Stimulated activated CD4-positive, alpha-beta T cell treated with anti-CD3 and anti-CD28 coated beads, Interleukin-12 subunit alpha, Interleukin-12 subunit beta, amount 100 ng/mL, for 48 hours (primary cell): ENCODE measurements at places on chromosomes 6 and 20.

GRCh38 chr20:5065879-5066383, 53.8 kb downstream of the PCNA start:
- DNase-seq: no peak

DNA sequence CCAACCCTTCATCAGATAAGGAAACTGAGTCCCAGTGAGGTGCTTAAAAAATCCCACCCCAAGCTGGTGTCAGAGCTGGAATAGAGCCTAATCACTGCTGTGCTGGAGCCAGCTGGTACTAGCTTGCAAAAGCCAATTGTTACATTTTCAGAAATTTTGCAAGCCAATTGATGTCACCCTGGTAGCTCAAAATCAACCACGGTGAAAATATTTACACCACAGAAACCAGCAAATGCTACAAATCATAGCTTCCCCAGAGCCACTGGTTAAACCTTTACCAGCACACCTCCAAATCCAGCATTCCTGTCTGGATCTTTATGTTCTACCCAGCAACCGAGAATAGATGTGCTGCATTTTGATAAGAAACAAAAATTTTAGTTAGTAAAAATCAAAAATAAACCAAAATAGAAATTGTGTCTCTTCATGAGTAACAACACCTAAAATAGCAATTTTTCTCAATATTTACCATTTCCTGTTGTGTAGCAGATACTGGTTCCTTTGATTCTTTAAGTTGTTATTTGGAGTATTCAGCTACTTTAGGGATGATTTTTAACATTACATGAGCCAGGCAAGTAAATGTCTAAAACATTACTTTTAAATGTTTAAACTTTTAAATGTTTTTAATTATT, 7.2 kb upstream of the LCA5 start:
- no peak for DNase-seq

- no peak for DNase-seq
These were observed 41.5 kb upstream of the FAM184A start for GRCh38 chr6:119119989-119120388.

GRCh38 chr6:122286512-122286911, 112.9 kb upstream of the HSF2 start:
- no peak for DNase-seq

DNA sequence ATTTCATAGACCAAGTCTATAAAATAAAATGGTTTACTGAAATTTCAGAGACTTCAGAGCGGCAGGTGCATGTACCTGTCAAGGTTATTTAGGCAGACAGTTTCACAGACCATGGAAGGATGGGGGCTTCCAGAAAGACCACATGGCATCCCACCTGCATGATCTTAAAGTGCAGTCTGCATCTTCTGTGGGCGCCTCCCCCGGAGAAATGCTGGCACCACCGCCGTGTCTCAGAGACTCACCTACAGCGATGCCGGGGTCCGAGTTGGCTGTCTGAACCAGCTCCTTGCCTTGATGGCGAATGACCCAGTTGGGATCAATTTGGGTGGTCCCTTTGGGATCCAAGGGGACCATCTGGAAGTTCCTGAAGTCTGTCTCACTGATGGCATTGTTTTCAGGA, 30.6 kb downstream of the THBS2 start:
- DNase-seq: no peak

GRCh38 chr20:46402331-46402811, 4.0 kb downstream of the ELMO2 start:
- DNase-seq: no peak

- DNase-seq: no peak
These were observed 351.7 kb downstream of the CDC5L start for GRCh38 chr6:44739181-44739580.

DNA sequence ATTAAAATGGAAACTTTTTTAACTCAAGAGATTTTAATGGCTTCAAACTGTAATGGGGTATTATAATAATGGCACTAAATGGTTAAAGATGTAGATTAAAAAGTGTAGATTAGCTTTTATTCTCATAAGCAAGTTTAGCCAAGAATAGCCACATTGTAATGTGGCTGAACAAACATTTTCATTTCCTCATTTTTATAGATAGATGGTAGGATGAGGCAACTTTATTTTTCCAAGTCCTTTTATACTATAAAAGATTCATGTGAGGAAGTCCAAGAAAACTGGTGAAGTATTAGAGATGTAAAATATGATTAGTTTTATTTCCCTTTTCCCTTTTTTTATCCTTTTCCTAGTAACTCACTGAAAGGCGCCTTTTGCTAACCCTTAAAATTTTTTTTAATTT, 88.8 kb downstream of the ATRN start:
- no peak for DNase-seq

DNA sequence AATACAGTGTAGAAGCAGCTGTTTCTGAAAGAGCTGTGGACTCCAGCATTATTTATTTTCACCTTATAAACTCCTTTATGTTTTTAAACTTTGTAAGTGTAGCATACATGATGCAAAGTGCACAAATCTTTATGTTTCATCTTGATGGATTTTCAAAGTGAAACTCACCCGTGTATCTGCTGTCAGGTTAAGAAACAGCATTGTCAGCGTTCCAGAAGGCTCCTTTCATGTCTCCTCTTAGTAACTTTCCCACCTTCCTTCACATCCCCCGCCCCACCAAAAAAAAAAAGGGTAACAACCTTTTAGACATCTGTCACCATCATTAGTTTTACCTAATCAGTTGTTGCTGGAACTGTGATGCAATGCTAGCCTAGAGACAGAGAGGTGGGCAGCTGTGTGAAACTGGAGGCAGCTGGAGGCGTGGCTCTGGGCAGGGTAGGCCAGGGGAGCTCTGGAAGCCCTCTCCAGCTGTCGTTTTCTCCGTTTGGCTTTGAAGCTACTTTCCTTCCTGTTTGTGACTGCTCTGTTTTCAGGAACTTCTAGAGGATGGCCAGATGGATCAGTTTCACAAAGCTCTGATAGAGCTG, 7.2 kb downstream of the ACTR5 start:
- no peak for DNase-seq

DNA sequence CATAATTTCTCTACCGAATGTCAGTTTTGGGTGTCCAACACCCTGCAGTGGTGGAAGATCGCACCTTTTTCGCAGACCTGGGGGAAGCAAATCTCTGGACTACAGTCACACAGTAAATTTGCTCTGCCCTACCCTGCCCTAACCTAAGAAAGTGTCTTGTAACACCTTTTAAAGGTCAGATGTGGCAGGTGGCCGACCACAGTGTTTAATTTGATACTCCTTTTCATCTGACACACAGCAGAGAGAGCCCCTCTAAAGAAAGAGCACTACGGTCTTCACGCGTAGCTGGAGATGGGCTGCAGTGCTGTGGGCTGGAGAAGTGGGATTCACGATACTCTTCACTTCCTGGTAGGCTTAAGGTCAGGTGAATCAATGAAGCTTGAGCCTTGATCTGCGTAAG, 109.9 kb downstream of the TMEM242 start:
- DNase-seq: no peak

DNA sequence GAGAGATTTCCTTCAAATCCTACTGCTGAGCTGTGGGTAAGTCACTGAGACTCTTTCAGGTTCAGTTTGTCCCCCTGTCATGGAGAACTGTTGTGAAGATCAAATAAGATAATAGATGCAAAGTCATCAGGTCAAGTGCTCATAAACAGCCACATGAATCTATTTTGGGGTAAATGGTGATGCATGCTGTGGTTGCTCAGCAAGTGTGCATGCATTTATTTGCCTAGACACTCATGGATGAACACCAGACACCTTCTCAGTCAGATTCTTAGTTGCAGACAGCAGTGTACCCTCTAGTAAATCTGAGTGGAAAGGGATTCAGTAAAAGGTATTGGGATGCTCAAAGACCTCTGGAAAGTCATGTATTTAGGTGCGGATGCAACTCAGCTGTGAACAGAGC, 168.0 kb upstream of the FOXA2 start:
- DNase-seq: no peak

DNA sequence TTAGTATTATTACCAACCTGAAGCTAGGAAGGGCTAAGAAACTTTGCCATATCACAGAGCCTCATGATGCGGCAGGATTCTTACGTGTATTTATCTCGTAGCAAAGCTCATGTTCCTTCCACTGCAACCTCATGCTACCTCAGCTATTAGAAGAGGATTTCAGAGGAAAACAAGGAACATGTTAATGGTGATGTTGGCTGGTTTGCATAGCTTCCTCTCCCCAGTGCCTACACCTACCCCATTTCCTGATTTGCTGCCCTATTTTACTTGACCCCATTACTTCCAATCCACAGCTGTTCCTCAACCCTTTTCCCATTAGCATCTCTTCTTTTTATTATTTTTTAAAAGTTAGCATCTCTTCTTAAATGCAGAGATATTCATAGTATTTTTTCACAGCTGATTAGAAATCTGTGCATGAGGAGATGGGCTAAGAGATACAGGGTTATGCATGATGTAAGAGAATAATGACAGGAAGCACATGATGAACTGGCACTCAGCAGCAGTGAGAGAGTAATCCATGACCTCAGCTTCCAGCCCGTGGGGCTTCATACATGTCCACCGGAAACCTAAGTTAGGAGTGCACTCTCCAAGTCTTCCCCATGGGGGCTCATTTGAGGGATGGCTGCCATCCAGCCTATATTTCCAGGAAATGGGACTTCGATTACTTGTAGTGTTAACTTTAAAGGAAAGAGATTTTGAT, 106.1 kb upstream of the ASF1A start:
- no peak for DNase-seq

- DNase-seq: no peak
These were observed 25.2 kb upstream of the FYN start for GRCh38 chr6:111898452-111898851.

DNA sequence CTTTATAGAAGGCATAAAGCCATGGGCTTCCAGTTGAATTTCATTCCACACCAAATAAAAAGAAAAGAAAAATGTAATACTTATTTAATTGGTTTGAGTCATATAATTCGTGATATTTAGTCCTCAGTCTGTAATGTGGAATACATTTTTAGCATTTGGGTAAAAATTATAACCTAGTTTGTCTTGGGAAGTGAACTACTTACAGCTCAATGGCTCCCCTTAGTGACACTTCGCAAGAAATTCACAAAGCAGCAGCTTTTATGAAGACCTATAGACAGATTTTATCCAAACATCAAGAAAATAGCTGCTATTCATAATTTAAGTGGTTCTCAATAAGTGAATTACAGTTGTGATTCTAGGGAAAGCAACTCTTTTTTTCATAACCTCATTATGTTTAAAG, 72.1 kb downstream of the RSPO3 start:
- DNase-seq: no peak
